SHP77 treated with DMSO at 0.1 percent for 48 hours (cell line): ENCODE measurements at places on chromosomes 11 and 22.

DNA sequence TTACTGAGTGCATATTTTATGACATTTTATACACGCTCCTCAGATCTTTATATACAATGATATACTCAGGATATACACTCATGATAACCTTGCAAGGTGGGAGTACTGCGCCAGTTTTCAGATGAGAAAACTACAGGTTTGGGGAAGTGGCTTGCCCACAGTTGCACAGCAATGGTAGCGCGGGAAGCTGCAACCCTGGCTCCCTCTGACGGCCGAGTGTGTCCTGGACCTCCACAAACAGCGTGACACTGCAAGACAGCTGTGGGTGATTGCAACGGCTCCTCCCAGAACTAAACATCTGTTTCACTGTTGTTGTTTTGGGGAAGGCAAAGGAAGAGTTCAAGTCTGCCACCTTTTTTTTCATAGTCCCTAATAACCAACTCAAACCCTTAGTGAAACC lies 47.0 kb downstream of the PACSIN2 start:
- no peak for DNase-seq

GRCh38 chr11:103887001-103887658 lies 149.3 kb upstream of the DDI1 start:
- no peak for DNase-seq

DNA sequence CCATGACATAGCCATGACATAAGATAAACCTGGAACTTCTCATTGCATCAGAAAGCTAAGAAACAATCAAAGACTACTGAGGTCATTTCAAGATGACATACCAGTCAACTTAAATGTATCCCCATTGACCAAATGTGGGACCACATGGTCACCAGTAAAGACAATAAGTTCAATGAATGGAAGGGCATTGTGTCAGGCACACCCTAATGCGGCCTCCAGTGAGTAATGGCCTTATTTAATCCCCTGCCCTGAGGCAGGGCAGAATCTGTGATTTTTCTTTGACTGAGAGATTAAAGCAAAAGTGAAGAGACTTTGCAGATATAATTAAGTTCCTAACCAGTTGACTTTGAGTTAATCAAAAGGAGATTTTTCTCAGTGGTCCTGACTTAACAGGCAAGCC lies 17.3 kb upstream of the SYT8 start:
- DNase-seq: no peak

DNA sequence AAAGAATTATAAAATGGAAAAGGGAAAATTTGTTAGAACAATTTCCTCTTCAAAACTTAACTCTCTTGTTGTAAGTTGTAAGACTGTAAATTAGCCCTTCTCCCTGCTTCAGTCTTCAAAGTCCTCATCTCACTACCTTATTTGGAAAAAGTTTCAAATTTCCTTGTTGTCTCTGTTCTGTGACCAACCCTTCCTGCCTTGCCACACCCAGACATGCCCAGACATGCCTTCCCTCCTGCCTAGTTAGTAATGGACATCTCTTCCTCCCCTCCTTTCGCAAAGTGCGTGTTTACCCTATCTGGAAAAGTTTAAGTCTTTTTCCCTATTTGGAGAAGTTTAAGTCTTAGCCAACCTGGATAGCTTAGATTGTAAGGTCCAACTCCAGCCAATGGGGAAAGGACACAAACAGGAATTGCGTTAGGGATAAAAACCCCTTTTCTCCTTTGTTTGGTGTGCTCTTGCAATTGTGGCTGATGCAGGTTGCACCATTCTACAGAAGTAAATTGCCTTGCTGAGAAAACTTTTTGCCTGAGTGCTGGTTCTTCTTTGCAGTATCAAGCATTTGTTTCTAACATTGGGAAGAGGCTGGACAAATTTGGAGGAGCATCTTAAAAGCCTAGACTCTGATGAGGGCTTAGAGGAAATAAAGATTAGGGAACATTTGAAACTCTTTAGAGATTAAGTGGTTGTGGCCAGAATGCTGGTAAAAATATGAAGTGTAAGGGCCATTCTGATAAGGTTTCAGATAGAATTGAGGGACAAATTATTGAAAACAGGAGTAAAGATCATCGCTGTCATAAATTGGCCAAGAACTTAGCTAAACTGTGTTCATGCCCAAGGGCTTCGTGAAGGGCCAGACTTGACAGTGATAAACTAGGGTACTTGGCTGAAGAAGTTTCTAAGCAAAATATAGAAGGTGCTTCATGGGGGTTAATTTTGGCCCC lies 15.4 kb downstream of the OR52K2 start:
- DNase-seq: no peak

GRCh38 chr11:130629039-130629438 lies 180.6 kb downstream of the ADAMTS15 start:
- DNase-seq: no peak
